OCI-M1 (cell line): ENCODE measurements at places on chromosomes 5 and 9.

DNA sequence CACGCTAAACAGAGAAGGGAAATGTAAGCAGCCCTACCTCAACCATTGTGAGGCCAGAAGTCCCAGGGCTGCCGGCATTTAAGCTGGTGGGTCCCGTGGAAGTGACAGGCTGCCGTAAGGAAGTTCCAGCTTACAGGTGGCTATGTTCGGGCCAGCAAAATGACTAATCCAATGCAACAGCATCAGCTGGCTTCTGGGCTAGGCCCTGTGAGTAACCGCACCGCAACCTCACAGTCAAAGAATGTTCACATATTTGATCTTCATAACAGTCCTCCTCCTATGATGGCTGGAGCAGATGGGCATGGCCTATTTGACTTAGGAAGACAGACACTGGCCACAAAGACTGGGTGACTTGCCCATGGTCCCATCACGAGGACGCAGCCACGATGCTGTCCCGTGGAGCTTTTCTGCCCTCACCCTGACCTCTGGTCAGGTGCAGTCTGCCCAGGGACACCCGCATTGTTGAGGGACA lies 88.2 kb downstream of the LIFR start:
- no peak for DNase-seq

DNA sequence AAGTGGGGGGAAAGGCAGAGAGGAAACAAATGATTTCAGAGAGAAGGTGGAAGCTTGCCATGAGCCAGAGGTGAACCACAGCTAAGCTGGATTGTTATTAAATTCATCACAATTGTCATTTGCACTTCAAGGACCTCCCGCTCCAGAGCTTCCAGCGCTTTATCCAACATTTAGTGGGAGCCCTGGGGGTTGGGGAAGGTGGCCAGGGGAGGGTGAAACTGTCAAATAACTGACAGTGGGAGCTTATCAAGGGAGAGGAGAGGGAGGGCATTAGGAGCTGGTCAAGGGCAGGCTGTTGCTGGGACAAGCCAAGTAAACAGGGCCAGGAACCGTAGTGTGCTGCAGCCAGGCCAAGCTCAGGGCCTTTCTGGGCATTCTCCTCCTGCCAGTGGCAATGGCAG lies 71.5 kb downstream of the SIL1 start:
- no peak for DNase-seq

GRCh38 chr5:77409870-77410621 lies 82.1 kb downstream of the WDR41 start:
- DNase-seq: no peak

DNA sequence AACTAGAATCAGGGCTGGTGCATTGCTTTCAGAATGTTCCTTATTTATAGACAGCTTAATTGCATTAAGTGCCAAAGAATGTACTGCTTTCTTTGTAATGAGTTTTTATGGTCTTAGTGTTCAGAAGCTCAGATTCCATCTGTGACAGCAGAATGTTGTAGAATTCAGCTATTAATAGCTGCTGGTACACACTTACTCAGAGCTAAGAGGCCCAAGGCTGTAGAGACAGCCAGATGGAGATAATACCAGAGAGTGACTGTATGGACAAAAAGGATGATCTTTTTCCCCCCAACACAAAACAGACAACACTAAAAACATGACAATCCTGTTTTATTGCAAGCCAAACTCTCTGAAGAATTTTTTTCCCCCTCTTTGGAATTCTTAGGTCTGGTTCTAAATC lies 50.2 kb downstream of the PPP2R2B start:
- no peak for DNase-seq

DNA sequence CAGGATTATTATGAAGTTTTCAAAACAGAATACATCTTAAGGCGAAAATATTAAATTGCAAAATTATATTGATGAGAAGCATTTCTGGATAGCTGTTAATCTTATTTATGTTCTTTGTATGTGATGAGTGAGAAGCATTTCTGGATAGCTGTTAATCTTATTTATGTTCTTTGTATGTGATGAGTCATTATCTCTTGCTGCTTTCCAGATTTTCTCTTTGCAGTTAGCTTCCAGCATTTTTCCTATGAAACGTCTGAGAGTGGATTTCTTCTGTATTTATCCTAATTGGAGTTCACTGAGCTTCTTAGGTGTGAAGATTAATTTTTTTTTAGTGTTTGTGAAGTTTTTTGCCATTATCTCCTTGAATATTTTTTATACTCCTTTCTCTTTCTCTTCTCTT lies 8.2 kb downstream of the TMEM232 start:
- no peak for DNase-seq

GRCh38 chr5:93401634-93402213 lies 179.3 kb downstream of the NR2F1-AS1 start:
- DNase-seq: no peak

- DNase-seq: no peak
Observed at GRCh38 chr5:74232276-74232675, 408.3 kb downstream of the ENC1 start.

DNA sequence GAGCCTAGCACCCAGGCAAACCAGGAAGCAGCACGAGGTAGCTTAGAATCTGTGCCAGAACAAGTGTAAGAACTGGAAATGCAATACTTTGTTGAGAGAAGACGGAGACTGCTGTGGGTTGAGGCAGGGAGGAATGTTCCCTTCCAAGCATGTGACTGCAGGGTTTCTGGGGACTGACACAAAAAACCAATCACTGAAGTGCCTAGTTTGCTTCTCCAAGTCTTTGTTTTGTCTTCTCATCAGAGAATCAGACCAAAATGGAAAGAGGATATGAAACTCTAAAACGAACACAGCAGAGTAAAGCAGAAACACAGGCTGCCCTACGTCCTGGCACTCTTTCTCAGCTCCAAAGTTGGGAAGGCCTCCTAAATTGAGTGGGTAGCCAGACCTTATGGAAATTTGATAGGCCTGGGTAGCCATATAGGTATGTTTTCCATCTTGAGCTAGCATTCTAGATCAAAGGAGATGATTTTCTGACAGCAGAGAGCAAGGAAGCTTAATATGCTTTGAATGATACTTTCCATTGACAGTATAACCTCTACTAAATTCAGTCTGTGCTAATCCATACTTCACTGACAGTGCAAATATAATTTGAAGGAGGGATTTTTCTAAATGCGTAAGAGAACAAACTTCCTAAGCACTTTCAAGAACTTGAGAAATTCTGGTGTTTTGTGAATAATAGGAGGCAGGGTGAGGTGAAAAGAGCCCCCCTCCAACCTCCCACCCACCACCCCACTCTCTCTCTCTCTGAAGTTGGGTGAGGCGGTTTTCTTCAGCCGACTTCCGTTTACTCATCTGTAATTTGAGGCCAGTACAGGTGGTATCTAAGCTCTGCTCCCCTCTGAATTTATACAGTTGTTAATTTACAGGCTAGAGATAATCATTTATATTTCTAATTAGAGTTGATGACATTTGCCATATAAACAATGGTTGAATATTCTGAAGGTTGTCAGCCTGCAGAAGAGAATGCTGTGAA lies 5.5 kb downstream of the ADRB2 start:
- no peak for DNase-seq

- no peak for DNase-seq
Observed at GRCh38 chr5:10192309-10192708, 57.4 kb downstream of the ATPSCKMT start.

DNA sequence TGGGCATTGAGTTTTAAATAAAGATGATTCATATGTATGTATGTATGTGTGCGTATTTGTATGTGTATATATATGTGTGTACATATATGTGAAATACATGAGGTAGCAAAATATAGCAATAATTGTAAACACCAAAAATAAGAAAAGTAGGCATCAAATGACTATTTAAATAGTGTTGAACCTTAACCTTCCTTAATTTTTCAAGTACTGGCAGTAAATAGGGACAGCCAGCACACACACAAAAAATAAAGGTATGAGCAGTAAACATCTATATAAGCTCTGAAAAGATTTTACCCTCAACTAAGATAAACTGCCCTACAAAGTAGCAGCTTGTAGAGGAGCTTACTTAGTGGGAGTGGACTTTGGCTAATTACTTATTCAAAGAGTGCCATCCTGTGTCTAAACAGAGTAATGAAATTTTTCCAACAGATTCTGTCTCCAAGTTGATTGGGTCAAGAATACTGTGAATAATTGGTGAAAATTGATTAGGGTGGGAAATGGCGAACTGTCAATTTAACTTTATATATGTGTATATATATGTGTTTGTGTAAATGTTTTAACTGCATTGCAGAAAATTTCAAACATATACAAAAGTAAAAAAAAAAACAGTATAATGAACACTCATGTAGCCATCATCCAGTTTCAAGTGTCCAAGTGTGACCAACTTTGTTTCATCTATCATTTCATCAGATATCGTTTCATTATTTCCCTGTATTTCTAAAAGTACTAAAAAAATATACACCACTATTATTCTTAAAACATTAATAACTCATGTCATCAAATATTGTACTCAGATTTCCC lies 2.0 kb upstream of the ADAMTS6 start:
- peak; percentile 87 for DNase-seq

GRCh38 chr5:144100702-144101101 lies 69.8 kb downstream of the YIPF5 start:
- DNase-seq: no peak

DNA sequence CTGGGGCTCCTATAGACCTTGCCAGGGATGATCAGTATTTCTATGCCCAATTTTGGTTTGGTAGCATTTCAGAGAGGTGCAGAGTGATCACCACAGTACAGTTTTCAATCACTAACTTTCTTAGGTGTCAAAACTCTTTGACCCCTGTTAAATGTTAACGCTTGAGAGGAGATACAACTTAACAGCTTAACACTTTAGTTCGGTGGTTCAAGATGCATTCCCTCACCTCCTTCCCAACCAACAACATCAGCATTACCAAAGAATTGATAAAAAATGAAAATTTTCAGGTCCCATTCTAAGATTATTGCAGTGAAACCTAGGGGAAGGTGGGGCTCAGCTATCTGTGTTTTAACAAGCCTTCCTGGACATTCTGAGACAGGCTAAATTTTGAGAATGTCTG lies 16.2 kb downstream of the ALDH1A1 start:
- DNase-seq: no peak

DNA sequence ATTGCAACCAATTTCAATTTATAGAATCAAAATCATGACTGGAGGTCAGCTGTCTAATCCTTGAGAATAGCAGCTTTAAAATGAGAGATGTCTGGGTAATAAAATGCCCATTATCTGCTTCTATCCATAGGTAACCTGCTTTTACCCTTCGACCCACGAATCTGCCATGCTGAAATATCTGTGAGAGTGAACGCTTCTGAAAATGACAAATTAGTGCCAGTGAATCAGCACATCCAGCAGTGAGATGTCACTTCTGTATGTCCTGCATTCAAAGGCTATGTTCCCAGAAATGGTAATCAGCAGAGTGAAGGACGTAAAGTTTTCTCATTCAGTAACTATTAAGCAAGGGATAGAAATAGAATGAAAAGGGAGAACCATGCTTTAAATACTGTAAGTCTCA lies 532.4 kb upstream of the ITGA1 start:
- no peak for DNase-seq

DNA sequence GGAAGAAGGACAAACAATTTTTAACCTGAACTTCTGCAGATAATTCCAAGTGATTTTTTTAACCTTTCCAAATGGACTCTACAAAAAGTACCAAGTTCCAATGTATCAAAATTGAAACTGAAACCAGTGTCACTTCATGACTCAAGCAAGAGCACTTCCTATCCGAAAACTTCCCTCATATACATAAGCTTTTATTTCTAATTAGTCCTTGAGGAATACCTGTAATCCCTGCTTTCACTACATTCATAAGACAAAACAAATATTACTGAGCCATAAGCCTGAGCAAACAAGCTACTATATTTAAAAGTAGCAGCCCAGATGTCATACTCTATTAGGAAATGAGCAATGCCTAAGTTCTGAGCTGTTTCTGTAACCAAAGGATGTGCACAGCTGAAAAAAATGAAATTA lies 224.4 kb downstream of the EBF1 start:
- peak; percentile 54 for DNase-seq

- no peak for DNase-seq
Observed at GRCh38 chr9:121450241-121450640, 49.4 kb downstream of the GGTA1 start.

- DNase-seq: peak; percentile 80
Observed at GRCh38 chr5:31563216-31563615, 31.1 kb downstream of the C5orf22 start.

GRCh38 chr9:135507104-135508035 lies 6.9 kb downstream of the MRPS2 start:
- no peak for DNase-seq

DNA sequence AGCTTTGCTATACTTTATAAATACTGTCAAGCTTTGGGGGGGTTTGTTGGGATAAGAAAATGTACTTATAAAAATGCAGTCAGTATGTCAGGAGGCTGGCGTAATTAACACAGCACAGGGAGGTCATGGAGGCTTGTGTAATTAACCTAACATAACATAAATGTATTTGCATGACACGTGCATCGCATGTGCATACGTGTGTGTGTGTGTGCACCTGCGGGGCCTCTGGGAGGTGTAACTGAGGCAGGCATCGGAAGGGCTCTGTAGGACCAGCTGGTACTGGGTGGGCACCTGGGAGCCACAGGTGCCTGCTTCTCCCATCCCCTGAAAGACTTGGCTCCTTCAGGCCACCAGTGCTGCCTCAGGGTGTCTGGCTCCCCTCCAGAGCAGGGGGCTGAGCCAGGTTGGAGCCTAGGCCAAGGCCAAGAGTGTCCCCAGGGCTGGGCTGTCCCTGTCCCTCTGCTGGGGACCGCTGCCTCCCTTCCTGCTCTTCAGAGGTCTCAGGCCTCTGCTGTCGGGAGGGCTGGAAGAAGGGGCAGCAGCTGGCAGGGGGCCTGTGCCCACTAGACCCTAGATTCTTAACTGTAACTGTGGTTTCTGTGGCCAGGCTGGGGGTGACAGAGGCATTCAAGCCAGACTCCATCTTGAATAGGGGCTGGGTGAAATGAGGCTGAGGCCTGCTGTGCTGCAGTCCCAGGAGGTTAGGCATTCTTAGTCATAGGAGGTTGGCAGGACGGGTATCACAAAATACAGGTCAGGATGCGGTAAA lies 9.0 kb downstream of the FCN2 start:
- DNase-seq: no peak

GRCh38 chr9:87826331-87826730 lies 56.3 kb upstream of the SPATA31E1 start:
- DNase-seq: no peak

DNA sequence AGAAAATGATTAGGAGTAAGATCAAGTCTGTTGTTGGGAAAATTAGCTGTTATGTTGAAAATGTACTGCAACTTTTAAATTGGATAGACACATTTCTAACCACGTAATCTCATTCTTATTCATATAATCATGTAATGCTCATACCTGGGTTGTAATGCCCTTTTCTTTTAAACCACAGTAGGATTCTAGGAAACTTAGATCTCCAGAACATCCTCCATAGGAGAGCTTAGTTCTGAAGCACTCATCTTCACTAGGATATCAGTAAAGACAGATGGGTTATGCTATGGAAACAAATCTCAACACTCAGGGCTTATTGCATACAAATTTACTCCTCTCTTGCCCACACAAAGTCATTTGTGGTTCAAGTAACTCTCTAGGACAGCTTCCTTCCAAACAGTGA lies 34.8 kb upstream of the ANXA1 start:
- DNase-seq: no peak
